ENCODE measurements at places on chromosomes 6 and 20.
A peak's percentile ranks its signal among the peaks of the same experiment; 100 is the strongest.

DNA sequence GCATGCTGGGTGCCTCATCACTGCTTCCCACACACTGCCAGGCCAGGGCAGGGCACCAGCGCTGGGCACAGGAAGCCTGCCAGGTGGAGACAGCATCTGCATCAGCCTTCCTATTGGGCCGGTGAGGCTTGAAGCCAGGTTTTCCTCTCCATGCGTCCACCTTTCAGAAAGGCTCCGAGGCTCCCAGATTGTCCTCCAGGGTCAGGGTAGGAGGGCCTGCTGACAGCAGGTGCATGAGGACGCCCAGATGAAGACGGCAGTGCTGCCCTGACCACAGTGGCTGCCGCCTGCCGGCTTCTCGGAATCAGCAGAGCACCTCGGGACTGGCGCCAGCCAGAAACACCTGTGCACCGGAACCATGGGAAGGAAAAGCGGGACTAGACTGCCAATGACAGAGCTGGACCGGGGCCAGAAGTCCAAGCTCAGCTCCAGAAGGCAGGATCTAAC, 170.5 kb upstream of the CST7 start:
- no peak for DNase-seq

DNA sequence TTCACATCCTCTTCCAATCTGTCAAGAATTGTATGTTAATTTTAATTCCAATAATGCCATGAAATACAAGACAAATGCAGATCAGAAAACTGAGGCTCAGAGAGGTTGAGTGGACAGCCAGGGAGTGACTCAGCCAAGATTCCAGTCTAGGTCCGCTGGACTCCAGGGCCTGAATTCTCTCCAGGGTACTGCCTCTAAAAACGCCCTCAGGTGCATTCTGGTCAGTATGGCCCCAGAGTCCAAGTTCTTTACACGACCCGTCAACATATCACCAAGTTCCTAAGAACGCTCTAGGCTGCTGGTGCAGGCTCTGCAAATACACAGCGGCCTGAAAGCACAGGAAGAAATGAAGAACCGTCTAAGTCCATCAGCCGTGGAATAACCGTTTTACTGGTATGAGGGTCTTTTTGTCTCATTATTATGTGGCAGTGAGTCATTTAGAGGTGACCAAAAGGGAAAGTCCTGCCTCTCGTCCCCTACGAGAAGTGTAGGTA, 709 bp upstream of the ASXL1 start:
- no peak for DNase-seq

- DNase-seq: no peak
These were observed 24.6 kb downstream of the DLL1 start for GRCh38 chr6:170266061-170266825.

DNA sequence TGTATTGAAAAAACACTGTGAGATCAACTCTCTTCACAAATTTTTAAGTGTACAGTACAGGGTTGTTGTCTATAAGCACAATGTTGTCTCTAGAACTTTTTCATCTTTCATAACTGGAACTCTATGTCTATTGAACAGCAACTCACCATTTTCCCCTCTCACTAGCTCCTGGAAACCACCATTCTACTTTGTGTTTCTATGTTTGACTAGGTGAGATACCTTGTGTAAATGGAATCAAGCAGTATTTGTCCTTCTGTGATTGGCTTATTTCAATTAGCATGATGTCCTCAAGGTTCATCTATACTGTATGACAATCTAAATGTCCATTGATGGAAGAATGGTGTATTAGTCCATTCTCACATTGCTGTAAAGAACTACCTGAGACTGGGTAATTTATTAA, 210.1 kb upstream of the FUT9 start:
- DNase-seq: no peak

DNA sequence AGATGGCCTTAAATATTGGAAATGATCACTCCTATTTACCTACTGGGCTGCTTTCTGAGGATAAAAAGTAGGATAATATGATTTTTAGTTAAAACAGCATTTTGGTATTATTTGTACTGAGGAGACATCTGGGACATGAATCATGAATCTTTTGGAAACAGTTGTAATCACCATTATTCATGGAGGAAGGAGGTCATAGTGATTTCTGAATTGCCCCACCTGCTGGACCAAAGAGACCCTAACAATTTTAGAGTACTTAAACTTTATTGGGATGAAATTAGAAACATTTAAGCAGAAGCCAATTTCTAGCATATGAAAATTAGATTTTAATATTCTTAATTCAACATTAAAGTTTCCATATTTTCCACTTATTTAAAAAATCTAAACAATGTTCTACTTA, 108.4 kb upstream of the SIM1 start:
- DNase-seq: no peak

DNA sequence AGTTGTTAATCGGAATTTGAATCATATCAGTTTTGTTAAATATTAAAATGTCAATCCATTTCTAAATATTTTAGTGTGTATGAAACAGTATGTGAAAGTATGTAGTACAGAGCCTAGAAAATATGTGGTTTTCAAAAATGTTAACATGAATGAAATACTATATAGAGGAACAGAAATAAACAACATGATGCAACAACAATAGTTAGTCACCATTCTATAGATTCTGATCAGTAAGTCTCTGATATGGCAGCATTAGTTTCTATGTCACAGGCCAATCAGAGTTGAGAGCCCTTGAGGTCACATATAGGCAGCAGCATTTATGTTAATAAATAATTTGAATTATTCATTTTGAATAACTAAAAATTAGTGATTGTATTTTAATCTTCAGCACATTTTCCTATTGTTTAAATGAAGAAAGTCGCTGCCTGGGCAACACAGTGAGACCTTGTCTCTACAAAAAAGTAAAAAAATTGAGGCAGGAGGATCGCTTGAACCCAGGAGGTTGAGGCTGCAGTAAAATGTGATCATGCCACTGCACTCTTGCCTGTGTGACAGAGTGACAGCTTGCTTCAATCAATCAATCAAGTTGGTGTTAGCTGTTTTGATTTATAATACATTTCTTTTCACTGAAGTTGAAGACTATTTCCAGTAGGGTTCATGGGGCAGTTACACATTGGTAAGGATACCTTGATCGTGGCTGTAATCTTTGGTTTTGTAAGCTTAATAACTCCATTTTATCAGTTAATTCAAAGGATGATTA, 11.5 kb upstream of the MAP3K7 start:
- DNase-seq: no peak

DNA sequence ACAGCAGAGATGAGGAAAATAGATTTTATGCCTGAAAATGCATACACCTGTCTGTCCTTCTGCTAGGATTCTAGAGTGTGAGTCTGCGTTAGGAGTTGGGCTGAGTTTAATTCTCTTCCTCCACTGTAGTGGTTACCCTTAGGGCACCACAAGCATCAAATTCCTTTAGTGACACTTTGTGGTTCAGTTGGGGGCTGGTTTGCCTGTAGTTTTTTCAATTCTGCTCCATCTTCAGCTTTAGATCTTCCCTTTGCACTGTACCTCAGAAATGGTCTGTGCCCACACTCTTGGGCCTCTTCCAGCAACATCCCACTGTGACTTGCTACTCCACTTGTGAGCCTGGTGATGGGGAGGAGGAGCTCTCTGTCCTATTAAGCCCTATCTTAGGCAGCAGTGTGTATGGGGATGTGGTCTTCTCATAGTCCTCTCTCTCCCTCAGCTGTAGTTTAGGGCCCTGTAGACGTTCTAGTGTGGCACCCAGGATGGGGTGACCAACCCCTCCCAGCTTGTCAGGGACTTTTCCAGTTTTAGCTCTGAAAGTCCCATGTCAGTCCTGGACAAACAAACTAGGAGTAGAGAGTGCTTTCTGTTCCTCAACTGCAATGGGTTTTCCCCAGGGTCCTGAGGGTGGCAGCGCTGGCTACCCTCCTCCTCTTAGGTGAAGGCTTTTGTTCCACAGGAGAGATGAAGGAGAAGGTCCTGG, 19.7 kb upstream of the OGFRL1 start:
- no peak for DNase-seq

- no peak for DNase-seq
These were observed 45.6 kb downstream of the STK38 start for GRCh38 chr6:36501686-36502085.

GRCh38 chr20:7790189-7790588, 150.1 kb downstream of the HAO1 start:
- no peak for DNase-seq

DNA sequence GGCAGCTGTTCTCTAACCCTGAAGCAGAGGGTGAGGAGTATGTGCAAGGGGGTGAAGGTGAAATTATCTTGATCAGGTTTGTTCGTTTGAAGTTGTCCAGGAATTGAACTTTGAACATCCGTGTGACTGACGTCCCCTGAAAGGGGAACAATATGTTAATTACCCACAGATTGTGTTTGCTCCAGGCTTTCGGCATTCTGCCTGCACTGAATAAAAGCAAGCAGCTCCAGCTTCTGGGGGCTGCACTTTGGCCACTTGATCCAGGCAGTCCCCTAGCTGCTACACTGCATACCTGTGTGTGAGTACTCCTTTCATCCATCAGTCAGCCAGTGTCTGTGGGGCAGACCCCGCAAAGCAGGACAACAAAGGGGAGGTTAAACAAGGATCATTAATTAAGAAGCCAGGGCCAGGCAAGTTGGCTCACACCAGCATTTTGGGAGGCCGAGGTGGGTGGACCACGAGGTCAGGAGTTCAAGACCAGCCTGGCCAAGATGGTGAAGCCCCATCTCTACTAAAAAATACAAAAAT, 104.8 kb upstream of the BTN3A2 start:
- DNase-seq: no peak

DNA sequence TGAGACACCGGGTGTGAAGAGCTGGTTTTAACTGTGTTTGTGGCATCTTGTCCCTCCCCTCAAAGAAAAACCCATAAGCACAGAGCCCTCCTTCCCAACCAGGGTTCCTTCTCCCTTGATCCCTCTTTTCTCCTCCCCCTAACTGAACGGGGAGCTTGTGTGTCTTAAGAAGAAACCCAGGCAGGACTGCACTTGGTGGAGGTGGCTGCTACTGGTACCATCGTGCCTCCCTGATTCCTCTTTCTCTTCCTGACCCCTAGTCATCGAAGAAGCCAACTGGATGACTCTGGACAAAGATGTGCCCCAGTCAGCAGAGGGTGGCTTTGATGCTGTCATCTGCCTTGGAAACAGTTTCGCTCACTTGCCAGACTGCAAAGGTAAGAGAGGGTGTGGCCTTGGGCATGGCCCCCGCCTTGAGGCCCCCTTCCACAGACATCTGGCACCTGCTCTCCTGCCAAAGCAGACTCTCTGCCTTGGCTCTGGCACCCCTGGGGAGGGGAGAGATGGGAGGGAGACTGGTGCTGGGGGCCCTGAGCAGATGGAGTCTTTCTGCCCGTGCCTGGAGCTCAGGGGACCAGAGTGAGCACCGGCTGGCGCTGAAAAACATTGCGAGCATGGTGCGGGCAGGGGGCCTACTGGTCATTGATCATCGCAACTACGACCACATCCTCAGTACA, 2.1 kb downstream of the GNMT start:
- DNase-seq: no peak

GRCh38 chr6:27053738-27054137, 193.8 kb upstream of the PRSS16 start:
- no peak for DNase-seq

DNA sequence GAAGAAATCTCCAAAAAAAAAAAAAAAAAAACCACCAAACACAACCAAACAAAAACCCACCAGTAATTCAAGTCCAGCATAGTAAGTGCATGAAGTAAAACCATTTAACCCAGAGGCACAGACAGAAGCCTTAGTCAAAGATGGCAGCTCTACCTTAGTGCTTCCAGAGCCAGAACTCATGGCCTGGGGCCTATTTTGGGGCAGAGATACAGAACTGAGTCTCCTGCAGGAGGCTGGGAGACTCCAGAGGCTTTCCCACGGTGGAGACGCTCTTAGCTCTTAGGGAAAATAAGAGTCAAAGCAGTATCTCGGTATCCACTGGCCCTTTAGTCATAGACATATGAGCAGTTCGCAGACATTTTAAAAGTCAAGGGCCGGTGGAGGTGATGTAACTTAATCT, 129.5 kb downstream of the GPX5 start:
- no peak for DNase-seq

- DNase-seq: peak; percentile 19
These were observed 672 bp downstream of the PREX1 start for GRCh38 chr20:48826883-48827771.

DNA sequence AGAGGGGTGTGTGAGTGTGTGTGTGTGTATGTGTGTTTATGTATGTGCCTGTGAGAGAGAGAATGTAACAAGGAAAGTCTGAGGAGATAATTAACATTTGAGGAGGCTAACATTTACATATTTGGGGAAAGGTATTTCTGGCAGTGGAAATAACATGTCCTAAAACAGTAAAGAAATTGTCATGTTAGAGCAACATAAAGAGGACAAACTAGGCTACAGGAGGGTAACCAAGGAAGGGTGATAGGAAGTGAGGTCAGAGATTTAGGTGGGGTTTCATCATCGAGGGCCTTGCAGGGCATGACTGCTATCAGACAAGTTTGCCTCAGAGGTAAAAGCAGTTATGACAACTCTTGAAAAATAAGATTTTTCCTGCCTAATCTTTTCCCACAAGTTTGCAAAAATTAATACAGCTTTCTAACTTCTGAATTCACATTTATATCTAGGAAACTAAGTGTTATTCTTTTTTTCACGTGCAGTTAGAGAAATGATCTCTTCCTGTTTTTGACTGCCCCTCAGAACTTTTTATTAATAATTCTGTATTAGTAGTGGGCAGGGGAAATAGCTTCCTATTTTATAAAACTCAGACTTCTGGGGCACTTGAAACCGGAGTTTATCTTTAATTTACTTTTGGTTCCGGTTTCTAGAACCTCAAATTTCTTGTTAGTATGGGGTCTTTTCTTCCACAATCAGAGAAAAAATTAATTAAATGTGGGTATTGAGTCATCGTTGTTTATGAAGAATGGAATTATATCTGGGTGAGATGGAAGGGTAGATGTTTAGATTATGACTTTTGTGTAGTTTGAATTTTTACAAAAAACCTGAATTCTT, 30.5 kb upstream of the RHAG start:
- DNase-seq: no peak

GRCh38 chr6:80209430-80209829, 103.0 kb downstream of the BCKDHB start:
- DNase-seq: no peak

DNA sequence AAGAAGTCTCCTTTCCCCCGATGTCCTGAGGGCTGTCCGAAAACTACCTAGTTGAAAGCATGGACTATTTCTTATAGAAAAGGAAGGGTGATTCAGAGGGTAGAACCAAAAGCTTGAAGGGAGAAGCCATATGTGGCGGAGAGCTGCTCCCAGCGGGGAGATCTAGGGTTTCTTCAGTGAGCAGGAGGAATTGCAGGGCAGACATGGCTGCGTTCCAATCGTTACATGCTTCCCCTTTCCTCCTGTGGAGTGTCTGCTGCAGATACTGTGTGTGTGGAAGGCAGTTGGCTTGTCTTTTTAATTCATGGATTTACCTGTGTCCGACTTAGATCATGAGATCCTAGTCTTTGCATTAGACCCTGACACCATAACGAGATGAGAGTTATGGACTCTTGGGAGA, 799.5 kb downstream of the QKI start:
- DNase-seq: no peak
